Dermis microvascular lymphatic vessel endothelial cell (primary cell): ENCODE measurements at places on chromosomes 7 and 10.

DNA sequence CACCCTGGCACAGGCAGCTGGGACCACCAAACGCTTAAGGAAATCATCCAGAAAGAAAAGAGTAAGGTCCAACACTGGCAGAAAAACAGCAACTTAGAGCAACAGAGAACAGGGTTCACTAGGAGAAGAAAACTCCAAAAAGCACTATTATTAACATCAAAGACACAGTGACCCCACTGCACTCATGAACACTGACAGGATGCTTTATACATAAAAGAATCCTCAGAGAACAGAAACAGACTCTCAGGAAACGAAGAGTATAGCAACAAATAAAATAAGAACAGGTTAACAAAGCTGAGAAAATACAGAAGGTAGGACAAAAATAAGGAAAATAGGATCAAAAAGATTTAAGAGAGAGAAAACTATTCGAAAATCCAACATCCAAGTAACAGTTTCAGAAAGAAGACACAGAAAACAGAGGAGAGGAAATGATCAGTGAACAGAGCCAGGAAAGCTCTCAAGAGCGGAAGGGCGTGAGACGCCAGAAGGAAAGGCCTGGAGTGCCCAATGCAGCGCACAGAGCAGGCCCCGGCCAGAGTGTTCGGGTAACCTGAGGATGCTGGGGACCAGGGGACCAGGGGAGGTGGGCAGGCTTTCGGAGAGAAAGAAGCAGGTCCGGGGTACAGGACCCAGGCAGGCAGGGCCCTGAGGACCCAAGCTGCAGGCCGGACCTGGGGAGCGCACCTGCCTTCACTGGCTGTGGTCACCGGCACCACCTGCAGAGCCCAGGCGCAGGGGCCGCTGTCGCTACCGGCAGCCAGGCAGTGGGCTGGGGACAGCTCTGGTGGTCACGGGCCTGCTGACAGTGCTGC lies 258.2 kb downstream of the MAD1L1 start:
- DNase-seq, result no peak

GRCh38 chr10:14556285-14556956 lies 218.3 kb downstream of the FAM107B start:
- peak; percentile 78 for DNase-seq

- no peak for DNase-seq
Observed at GRCh38 chr7:141700848-141701371, 1.1 kb downstream of the DENND11 start.

- peak; percentile 2 for DNase-seq
Observed at GRCh38 chr10:36766940-36767339, 358.5 kb upstream of the ANKRD30A start.

- peak; percentile 2 for DNase-seq
Observed at GRCh38 chr10:53209944-53210611, 437.5 kb upstream of the MBL2 start.

GRCh38 chr10:123009105-123009820 lies 457 bp downstream of the ACADSB start:
- no peak for DNase-seq
